ENCODE measurements at places on chromosomes 7 and 10. TPM values are rescaled to one million over a fixed set of nuclear protein-coding genes. Genes with fewer than 3 reads are reported as not detected.
A peak's percentile ranks its signal among the peaks of the same experiment; 100 is the strongest.

- DNase-seq, result no peak
These were observed 2.4 kb upstream of the UBE3C start for GRCh38 chr7:157136372-157136771.

DNA sequence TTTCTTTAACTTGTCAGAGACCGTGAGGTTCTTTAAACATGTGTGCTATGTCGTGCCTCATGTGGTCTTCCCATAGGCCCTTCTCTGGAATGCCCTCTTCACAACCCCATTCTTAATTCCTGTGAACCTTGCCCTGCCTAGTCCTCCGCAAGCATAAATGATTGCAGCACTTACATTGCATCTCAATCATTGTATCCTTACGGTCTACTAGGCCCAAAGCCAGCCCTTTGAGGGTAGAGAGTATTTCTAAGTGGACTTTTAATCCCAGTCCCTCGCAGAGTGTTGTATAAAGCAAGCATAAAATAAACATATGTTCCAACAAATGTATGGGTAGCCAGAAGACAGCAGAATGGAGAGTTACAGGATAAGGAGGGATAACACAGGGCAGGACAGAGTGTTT is 92.1 kb upstream of the FAM133B start:
- DNase-seq, result no peak

Gene MOGAT3
- total RNA-seq, result not detected

DNA sequence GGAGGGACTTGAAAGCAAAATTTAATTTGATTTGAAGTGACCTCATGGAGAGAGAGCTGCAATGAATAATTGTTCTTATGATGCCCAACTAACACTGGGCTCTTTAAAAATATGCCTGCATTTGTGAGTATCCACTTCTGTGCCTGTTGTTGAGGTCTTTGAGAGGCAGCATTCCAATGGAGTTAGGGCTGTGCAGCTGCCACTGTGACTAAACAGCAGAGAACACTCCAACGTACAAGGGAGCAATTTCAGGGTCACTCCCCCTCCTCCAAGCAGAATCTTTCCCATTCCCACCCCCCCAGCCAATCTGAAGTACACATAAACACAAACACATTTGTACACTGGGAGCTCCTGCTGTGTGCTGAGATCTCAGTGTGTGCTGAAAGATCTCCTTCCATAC is 28.0 kb upstream of the GSAP start:
- peak; percentile 59 for DNase-seq

Gene MKI67
- 6.5 TPM for total RNA-seq

Gene CCL26
- total RNA-seq, result 3.6 TPM

DNA sequence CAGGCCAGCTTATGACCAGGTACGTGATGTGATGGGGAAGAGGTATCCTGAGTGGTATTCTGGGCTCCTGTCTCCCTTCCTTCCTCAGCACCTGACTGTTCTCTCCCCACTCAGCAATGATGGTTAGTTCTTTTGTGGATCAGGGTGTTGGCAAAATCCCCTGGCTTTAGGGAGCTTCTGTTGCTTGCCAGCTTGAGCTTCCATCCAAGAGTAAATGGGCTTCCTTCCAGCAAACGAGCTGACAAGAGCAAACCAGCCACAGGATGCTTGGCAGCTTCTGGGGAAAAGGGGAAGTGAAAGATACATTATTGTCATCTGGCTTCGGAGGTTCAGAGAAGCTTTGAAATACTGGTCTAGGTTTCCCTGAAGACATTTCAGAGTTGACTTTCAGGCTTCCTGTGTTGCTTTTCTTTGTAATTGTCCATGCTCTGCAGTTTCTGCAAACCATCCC is 5.2 kb downstream of the DUSP5 start:
- DNase-seq, result peak; percentile 60

GRCh38 chr10:32244011-32244410 is 102.9 kb downstream of the EPC1 start:
- no peak for DNase-seq

DNA sequence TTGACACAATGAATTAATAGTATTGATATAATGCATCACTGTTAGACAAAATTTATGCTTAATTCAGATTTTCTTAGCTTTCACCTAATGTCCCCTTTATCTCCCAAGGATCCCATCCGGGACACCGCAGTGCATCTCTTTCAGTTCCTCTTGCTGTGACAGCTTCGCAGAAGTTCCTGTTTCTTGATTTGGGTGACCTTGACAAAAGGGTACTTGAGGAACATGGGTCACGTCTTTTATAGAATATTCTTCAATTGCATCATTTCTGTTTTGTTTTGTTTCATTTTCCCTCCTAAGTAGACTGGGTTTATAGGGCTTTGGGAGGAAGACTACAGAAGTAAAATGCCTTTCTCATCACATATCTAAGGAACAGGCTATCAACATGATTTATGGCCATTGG is 453.2 kb downstream of the DPP6 start:
- no peak for DNase-seq

GRCh38 chr10:111076682-111077478 is at the start of gene ADRA2A:
TSS of gene ADRA2A (plus strand) at chr10:111077029. CDS start at chr10:111077997, 968 bp downstream.
- DNase-seq, result peak; percentile 39

Gene AP3M1
- total RNA-seq, result 20.7 TPM

DNA sequence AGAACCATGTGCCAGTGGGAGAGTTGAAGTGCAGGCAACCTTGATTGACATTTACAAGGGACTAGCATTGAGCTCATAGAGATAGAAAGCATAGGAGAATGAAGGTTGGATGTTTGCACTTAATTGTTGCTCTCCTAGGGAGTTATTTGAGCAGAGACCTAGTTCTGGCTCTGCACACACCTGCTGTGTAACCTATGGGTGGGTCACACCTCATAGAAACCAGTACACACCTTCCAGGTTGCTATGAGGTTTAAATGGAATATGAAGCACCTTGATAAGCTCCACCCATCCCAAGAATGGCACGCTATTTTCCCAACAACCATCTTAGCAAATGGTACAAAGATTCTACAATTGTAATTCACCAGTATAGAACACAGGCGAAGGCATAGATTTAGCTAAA is 86.2 kb upstream of the AOAH start:
- no peak for DNase-seq

Gene IRF5
- 43.0 TPM for total RNA-seq

Gene CPVL
- 4.6 TPM for total RNA-seq

GRCh38 chr7:132557489-132558044 is 18.7 kb downstream of the PLXNA4 start:
- DNase-seq, result no peak

DNA sequence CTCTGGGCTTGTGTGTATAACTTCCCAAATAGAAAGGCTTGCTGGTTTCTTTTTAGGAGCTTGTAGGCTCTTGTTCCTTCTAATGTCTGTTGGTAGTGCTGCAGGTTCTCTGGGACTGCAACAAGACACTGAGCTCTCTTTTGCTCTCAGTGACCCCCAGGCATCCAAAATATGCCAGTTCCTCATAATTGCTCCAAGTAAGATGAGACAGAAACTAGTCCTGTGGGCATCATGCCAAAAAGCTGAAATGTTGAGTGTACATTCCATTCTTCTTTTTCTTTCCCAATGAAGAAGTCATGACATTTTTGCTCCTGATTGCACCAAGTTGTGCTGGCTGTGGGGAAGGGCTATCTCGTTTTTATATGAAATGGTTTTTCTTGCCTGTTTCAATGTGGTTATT is 7.1 kb upstream of the BTBD16 start:
- DNase-seq, result no peak

DNA sequence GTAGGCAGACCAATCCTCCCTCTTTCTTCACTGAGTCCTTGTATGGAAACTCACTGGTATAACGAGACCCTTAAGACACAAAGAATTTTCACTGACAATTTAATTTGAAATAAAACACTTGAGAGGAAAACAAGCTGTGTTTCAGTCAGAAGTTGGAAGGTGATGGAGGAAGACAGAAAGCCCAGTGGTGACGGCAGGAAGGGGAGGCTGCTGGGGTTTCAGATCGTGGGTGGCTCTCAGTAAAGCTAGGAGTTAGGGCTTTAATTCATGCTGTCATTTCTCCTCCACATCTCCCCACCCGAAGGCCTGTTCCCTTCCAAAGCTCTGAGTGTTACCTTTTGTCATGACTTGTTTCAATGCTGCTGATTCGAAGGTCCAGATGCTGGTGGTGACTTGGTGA is 605.2 kb upstream of the DPP6 start:
- DNase-seq, result no peak

Gene CDC14C
- not detected for total RNA-seq

DNA sequence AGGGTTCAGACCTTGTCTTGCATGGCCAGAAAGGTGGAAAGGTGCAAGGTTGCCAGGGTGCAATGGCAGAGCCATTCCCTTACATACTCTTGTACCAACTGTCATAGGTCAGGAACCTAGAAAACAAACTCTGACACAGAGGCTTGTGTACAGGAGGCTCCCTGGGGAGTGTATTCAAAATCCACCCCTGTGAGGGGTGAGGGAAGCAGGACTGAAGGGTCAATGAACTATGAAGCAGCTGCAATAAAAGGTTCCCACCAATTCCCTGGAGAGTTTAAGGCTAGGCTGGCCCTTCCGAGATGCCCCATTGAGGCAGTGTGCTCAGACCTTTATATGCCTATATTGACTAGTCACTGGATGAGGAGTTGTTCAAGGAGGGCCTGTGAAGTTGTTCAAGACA is 13.9 kb upstream of the CUZD1 start:
- no peak for DNase-seq

DNA sequence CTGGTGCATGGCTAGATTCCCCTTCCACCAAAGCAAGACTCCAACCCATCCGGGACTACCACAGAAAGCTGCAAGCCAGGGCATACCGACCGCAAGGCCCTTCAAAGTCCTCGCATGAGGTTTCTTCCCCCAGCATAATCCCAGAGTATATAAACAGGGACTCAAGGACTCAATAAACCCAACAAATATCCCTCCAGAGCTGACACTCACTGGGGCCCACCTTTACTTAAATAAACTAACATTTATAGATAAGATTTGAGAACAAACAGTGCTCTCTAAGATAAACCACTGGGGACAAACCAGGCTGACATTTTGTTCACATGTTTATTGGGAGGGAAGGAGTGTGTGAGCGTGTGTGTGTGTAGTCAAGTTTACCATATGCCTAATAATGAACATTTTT is 138.2 kb downstream of the ADAM12 start:
- DNase-seq, result no peak

Gene KLF14
- total RNA-seq, result not detected

Gene C7orf33
- total RNA-seq, result not detected

DNA sequence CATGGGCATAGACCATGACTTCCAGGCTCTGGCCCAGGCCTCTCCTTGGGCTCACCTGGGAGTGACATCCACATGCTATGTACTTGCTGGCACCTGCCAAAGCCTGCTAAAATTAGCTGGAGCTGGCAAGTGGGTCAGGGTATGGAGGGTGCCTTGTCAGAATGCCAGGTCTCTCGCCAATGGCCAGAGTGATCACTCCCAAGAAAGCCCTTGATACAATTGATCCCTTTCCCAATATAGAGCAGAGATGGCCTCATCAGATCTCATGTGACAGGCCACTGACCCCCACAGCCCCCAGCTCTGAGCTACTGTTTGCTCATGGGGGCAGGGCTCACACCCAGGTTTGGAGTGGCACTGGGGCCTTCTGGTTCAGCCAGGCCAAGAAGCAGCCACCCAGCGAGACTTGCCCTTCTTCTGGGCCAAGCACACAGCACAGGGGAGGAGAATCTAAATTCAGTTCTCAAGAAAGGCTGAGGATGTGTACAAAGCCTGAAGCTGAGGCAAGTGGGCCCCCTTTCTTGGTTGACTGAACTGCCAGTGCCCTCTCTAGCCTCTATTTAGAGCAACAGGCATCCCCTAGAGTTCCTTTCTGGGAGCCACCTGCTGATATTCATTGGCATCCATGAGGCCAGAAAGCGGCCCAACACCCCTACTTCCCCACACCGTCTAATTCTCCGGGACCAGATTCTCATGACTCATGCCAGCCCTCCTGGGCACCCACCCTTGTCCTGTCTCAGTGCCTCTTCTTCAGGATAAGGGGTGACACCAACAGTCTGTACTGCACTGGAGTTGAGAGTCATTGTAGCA is 18.9 kb upstream of the MYL7 start:
- no peak for DNase-seq

DNA sequence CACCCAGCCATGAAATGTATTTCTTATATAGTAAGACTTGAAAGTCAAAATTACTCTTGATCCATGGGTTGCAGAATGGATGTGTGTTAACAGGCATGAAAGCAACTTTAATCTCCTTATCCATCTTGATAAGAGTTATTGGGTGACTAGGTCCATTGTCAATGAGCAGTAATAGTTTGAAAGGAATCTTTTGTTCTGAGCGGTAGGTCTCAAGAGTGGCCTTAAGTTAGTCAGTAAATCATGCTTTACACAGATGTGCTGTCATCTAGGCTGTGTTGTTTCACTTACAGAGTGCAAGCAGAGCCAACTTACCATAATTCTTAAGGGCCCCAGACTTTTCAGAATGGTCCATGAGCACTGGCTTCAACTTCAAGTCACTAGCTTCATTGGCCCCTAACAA is 51.2 kb downstream of the KIAA1549 start:
- DNase-seq, result no peak

- DNase-seq, result no peak
These were observed 106.1 kb downstream of the ICA1 start for GRCh38 chr7:8155836-8156235.

Gene KCNMA1
- 5.8 TPM for total RNA-seq

Gene DAGLB
- 49.1 TPM for total RNA-seq

Gene ITIH5
- 14.4 TPM for total RNA-seq

Gene CHAT
- not detected for total RNA-seq
